ENCODE measurements at places on chromosomes 1 and 21. TPM values are rescaled to one million over a fixed set of nuclear protein-coding genes. Genes with fewer than 3 reads are reported as not detected.

DNA sequence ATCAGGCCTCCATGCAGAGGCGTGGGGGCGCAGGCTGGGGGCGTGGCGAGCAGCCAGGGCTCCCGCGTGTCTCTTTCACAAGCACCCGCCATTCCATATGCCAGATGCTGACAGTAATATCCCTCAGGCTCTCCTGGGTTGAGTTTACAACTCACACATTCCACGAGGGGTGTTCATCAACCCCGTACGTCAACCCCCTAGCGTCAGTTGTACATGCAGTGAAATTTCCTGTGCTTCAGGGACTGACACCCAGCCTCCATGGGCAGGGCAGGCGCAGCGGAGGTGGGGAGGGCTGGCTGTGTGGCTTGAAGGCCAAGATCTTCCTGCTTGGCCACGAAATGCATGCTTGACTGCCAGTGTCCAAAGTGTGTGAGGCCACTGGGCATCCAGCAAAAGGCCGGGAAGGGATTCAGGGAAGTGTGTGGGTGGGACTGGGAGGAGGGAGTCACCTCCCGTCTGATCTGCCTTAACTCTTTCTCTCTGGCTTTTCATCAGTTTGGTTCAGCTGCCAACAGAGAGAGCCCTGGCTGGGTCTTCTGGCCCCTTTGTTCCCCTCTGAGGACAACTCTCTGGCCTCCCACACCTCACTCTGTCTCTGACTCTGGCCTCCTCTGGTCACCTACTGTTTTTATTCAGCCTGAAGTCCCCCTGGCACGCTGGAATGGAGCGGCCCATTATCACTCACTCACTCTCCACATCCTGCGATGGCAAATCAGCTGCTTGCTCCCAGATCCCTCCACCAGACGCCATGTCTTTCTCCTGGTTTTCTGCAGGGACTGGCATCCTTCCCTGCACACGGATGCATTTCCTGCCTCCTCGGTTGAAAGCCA, 33.8 kb downstream of the CLIC6 start:
- no peaks in the 10 kb centered on the region for H3K27me3 ChIP-seq
- peaks cover 4% of the 10 kb centered on the region for H3K4me1 ChIP-seq
- no peak overlapping the region for H3K4me3 ChIP-seq
- H3K27ac ChIP-seq: no peak overlapping the region
- H3K36me3 ChIP-seq: no peaks in the 10 kb centered on the region

- H3K4me1 ChIP-seq: no peaks in the 10 kb centered on the region
- no peaks in the 10 kb centered on the region for H3K27me3 ChIP-seq
- H3K27ac ChIP-seq: no peak overlapping the region
- no peaks in the 10 kb centered on the region for H3K36me3 ChIP-seq
Observed at GRCh38 chr1:57868908-57869307, 445.0 kb upstream of the DAB1 start.

The STXBP3 gene
- 90.9 TPM for total RNA-seq

The G0S2 gene
- not detected for total RNA-seq

DNA sequence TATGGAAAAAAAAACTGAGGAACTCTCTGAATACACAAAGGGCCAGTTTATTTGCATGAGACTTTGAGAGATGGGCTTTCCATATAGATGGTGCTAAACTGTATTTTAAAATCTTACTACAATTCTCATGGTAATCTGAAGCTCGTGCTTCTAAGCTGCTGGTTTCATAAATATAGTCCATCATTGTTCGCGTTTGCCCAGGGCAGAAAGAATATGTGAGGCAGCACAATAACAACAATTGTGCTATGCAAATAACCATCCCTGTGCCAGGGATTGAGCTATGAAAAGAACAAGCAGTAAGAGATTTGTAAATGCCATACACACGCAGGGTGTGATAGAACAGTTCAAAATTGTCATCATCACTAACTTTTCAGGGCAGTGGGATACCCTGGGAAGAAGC, 4.9 kb upstream of the EPS15 start:
- H3K36me3 ChIP-seq: no peaks in the 10 kb centered on the region
- H3K4me3 ChIP-seq: no peak overlapping the region
- DNase-seq: no peak
- H3K27ac ChIP-seq: no peak overlapping the region

The UBAP2L gene
- total RNA-seq: 180 TPM

GRCh38 chr21:44267655-44268142, 6.0 kb upstream of the DNMT3L start:
- no peaks in the 10 kb centered on the region for H3K27me3 ChIP-seq
- H3K36me3 ChIP-seq: no peaks in the 10 kb centered on the region
- no peaks in the 10 kb centered on the region for H3K4me1 ChIP-seq
- no peak overlapping the region for H3K4me3 ChIP-seq

DNA sequence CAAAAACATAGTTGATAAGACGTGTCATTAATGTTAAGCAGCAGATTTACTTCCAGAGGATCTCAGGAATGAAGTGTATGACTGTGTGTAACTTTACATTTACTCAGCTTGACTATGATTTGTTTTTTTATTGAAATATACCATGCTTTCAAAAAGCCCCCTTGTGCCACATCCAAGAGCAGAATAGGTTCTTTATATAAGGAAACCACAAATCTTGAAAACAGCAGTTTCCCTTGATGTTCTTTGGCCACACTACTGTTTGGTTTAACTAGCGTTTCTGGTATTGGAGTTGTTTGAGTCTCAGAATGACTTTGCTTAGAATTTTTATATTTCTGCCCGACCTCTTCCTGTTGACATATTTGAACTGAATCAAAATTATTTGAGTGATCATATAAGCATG, 25.0 kb downstream of the LRRC8C start:
- no peaks in the 10 kb centered on the region for H3K36me3 ChIP-seq
- peak; percentile 74 for DNase-seq
- H3K4me3 ChIP-seq: no peak overlapping the region
- H3K27me3 ChIP-seq: no peaks in the 10 kb centered on the region
- peaks cover 97% of the 10 kb centered on the region for H3K4me1 ChIP-seq

- no peak overlapping the region for H3K27ac ChIP-seq
- H3K4me1 ChIP-seq: peaks cover under 1% of the 10 kb centered on the region
- H3K27me3 ChIP-seq: peaks cover 3% of the 10 kb centered on the region
- H3K36me3 ChIP-seq: no peaks in the 10 kb centered on the region
- no peak overlapping the region for H3K4me3 ChIP-seq
Observed at GRCh38 chr1:202649553-202650392, 60.5 kb downstream of the SYT2 start.

- no peak overlapping the region for H3K4me3 ChIP-seq
- no peaks in the 10 kb centered on the region for H3K4me1 ChIP-seq
- H3K27me3 ChIP-seq: no peaks in the 10 kb centered on the region
- no peaks in the 10 kb centered on the region for H3K36me3 ChIP-seq
- no peak overlapping the region for H3K27ac ChIP-seq
Observed at GRCh38 chr1:211789641-211790464, 40.7 kb downstream of the LPGAT1 start.

GRCh38 chr1:244757091-244757939, 78.1 kb upstream of the COX20 start:
- H3K27ac ChIP-seq: no peak overlapping the region
- no peak overlapping the region for H3K4me3 ChIP-seq

- H3K36me3 ChIP-seq: no peaks in the 10 kb centered on the region
- no peaks in the 10 kb centered on the region for H3K4me1 ChIP-seq
- H3K4me3 ChIP-seq: no peak overlapping the region
- H3K27me3 ChIP-seq: no peaks in the 10 kb centered on the region
- no peak overlapping the region for H3K27ac ChIP-seq
Observed at GRCh38 chr1:119564548-119564947, 57.5 kb downstream of the HSD3B1 start.

- H3K36me3 ChIP-seq: no peaks in the 10 kb centered on the region
- peak overlapping the region; percentile 38 for H3K27ac ChIP-seq
- no peak for DNase-seq
- no peaks in the 10 kb centered on the region for H3K27me3 ChIP-seq
Observed at GRCh38 chr1:198627436-198628066, 11.3 kb upstream of the PTPRC start.

The SPATA1 gene
- total RNA-seq: 1.7 TPM

DNA sequence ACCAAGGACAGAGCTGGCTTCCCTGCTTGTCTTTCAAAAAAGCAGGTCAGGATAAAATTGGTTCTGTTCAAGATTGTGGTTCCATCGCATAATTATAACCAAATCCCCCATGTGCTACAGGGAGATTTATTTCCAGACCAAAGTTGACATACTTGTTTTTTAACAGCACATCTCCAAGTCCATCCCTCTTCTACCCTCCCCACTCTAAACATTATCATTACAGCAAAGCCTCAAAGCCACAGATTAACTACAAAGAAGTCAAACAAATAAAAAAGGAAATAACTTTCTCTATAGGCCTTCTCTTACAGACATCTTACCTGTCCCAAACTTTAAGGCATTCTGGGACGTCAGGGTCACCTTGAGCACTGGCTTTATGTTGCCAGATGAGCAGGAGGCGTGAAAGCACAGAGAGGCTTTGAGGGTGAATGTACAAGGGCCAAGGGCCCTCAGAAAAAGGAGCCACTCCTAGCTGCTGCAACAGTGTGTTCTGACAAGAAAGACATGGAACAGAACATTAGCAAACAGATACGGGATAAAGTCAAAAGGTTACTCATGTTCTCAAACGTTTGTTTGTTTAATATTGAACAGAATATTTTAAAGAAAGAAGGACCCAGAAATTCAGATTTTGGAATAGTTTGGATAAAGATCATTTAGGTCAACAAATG, 31.2 kb downstream of the UBR4 start:
- H3K27ac ChIP-seq: no peak overlapping the region
- H3K4me3 ChIP-seq: no peak overlapping the region
- no peaks in the 10 kb centered on the region for H3K27me3 ChIP-seq

DNA sequence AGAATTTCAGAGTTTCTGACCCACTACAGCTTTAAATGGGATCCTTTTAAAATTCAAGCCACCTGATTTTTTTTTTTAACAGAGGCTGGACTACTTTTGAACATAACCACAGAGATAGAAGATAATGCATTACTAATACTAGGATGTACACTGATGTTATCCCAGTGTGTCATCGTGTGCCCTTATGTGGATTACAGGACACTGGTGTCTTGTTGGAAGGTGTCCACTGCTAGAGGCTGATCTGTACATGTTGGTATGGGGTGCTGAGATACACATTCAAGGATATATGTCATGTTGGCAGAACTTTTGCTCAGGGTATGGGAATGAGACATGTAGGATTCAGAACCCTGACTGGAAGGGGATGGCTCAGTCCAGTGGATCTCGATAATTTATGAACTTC, 56.3 kb downstream of the INAVA start:
- H3K4me3 ChIP-seq: no peak overlapping the region
- H3K36me3 ChIP-seq: no peaks in the 10 kb centered on the region
- H3K4me1 ChIP-seq: no peaks in the 10 kb centered on the region
- H3K27me3 ChIP-seq: no peaks in the 10 kb centered on the region
- no peak overlapping the region for H3K27ac ChIP-seq
- DNase-seq: no peak

DNA sequence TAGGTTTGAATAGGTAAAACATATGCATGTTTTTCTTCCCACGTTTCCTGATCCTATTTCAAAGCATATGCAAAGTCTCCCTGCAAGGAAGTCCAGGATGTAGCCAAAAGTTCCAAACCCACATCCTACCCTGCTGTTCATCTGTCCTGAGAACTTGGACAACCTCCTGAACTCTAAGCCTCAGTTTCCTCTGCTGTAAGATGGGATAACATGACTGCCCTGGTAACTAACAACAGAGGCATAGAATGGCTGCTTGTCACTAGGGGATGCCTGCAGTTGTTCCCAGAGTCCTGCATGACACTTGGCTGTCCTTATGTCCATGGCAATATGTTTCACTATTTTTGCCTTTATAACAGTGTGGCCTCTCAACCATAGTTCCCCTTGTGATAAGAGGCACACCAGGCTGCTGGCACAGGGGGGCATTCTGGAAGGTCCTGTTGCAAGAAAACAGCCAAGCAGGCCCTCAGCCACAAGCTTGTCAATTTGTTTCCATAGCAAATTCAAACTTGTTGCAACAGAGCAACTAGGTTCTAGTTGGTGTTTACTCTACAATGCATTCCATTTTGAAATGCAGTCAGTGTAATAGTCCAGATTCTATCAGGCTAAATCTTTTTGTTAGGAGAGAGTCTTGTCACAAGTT, 1.5 kb upstream of the HDGF start:
- no peaks in the 10 kb centered on the region for H3K27me3 ChIP-seq
- peaks cover 34% of the 10 kb centered on the region for H3K4me1 ChIP-seq
- peak overlapping the region; percentile 88 for H3K4me3 ChIP-seq
- no peak for DNase-seq
- H3K27ac ChIP-seq: peak overlapping the region; percentile 82

The NEGR1 gene
- total RNA-seq: not detected

- H3K4me3 ChIP-seq: no peak overlapping the region
- no peaks in the 10 kb centered on the region for H3K27me3 ChIP-seq
- DNase-seq: no peak
- H3K4me1 ChIP-seq: no peaks in the 10 kb centered on the region
Observed at GRCh38 chr1:55927702-55928290, 651.6 kb downstream of the PLPP3 start.

DNA sequence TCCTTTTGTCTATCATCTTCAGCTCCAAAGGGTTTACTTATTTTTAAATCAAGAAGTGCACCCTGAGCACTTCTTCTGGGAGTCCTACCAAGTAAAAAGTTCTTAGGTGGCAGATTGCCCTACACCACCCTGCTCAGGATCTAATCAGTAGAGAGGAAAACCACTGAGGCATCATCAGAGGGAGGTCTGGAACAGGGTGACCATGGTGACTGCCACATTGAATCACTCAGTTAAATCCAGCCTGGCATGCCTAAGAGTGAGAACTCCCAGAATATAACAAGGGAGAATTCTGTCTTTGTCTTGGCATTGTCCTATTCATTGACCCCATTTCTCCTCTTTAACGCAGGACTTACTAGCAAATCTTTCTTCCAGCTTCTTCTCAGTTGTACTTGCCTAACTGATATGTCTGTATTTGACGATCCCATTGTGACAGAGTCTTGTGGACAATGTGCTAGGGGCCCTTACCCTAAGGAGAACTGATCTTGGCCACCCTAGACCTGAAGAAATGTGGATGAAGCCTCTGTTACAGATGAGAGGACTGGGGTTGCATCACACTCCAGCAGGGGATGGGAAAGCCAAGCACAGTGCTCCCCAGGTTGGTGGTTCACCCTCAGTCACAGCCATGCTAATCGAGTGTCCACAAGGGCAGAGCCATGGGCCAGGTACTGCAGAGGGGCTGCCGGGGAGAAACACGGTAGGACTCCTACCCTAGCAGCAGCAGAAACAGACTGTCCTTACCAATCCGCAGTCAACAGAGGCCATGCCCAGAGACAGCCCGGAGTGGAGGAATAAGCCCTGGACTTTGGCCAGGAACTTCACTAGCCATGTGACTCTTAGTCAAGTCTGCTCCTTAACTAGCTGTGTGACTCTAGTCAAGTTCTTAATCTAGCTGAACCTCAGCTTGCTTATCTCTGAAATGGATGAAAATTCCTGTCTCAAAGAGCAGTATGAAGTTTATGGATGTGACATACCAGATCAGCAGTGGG, 15.4 kb downstream of the PKP1 start:
- no peaks in the 10 kb centered on the region for H3K27me3 ChIP-seq
- no peak overlapping the region for H3K4me3 ChIP-seq
- H3K27ac ChIP-seq: no peak overlapping the region
- no peaks in the 10 kb centered on the region for H3K36me3 ChIP-seq

- H3K4me3 ChIP-seq: no peak overlapping the region
- H3K36me3 ChIP-seq: no peaks in the 10 kb centered on the region
- H3K4me1 ChIP-seq: no peaks in the 10 kb centered on the region
- no peaks in the 10 kb centered on the region for H3K27me3 ChIP-seq
- no peak for DNase-seq
Observed at GRCh38 chr1:160161965-160162705, 10.7 kb downstream of the ATP1A4 start.

The SV2A gene
- 5.0 TPM for total RNA-seq

GRCh38 chr1:195773931-195774330, 834.3 kb downstream of the KCNT2 start:
- DNase-seq: no peak
- no peaks in the 10 kb centered on the region for H3K36me3 ChIP-seq
- H3K27me3 ChIP-seq: no peaks in the 10 kb centered on the region
- no peak overlapping the region for H3K4me3 ChIP-seq
- no peak overlapping the region for H3K27ac ChIP-seq

The MTARC1 gene
- not detected for total RNA-seq

The CRYAA gene
- not detected for total RNA-seq
